ENCODE measurements at places on chromosomes 4 and X. TPM values are rescaled to one million over a fixed set of nuclear protein-coding genes. Genes with fewer than 3 reads are reported as not detected.

DNA sequence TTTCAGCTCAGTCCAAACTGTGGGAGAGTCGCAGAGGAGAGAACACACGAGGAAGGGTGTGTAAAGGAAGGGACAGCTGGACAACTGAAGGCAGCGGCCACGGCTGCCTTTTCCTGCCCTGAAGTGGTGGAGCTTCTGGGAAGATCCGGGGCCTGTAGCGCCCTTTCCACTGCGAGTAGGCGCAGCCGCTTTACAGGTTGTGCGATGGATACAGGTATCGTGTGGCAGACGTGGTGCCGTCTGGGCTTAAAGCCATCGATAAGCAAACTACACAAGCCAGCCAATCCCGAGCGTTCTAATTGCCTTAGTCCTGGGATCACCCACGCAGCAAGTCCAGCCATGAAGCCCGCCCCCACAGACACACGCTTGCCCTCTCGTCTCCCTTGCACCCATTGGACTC is 15.4 kb downstream of the NKX6-1 start:
- DNase-seq, result no peak

GRCh38 chrX:115592997-115593734 is 32.2 kb downstream of the PLS3 start:
- DNase-seq, result no peak

ADH1A gene
- polyA plus RNA-seq, result 1.2 TPM

STK32B gene
- polyA plus RNA-seq, result 7.6 TPM

DNA sequence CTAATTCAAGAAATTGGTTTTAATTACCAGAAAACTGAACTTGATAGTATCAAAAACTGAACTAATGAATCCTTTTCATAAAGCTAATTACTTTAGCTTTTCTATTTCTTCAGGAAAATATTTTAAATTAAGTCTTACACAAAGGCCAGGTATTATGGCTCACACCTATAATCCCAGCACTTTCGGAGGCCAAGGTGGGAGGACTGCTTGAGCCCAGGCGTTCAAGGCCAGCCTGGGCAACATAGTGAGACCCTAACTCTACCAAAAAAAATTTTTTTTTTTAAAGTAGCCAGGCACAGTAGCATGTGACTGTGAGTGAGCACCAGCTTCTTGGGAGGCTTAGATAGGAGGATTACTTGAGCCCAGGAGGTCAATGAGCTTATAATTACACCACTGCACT is 19.1 kb downstream of the CNOT6L start:
- DNase-seq, result no peak

- no peak for DNase-seq
Measured at GRCh38 chrX:140715787-140716186, 6.2 kb downstream of the LINC00632 start.

DNA sequence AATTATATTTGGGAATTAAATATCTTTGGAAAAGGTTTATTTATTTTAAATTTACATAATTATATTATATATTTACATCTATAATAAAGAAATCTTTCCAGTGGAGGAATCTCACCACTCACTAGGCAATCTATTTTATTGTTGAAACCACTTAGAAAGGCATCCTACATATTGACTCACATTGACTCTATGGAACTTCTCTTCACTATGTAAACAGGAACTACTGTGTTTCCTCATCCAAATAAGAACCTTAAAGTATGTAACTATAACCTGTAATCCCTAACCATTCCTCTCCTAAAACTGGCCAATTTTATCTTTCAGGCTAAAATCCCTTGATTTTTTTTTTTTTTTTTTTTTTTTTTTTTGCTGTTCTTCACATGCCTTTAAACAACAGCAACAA is 268.7 kb downstream of the MAPK10 start:
- DNase-seq, result no peak

DNA sequence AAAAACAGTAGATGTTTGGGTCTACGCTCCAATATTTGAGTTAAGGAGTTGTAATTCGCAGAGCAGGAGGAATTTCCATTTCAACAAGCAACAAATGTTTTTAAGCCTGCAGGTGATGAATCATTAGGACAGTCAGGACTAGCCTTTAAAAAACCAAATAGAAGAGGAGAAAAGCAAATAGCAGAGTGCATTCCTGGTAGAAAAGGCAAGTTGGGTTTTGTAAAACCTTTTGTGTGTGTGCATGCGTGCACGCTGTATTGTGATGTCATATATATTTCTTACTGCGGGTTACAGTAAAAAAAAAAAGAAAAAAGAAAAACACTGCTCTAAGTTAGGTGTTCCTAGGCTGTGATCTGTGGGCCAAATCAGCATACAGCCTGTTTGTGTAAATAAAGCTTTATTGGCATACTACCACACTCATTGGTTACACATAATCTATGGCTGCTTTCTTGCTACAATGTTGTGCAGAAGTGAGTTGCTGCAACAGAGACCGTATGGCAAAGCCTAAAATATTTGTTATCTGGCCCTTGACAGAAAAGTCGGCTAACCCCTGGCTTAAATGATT is 135.6 kb downstream of the MID1 start:
- DNase-seq, result no peak

Data from renal cortex interstitium (tissue), 15 donors.